ENCODE measurements at places on chromosomes 1 and 21. TPM values are rescaled to one million over a fixed set of nuclear protein-coding genes. Genes with fewer than 3 reads are reported as not detected.

DNA sequence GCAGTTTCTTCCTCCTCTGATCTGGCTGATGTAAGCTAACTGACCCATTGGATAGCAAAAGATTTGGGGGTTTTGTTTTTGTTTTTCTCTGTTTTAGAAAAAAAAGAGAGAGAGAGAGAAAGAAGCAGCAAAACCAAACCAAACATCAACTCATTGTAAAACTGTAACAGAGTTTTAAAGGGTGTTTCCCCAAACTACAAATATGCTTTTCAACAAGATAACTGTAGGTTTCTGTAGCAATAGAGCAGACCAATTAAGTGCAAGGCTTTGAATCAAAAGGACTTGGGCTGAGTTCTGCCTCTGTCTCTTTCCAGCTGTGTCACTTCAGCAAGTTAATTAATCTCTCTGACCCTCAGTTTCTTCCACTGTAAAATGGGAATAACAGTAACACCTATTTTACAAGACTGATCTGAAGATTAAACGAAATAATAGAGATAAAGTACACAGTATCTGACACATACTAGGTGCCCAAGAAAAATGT lies 44.5 kb downstream of the RRAGC start:
- no peak for DNase-seq

- DNase-seq, result no peak
These were observed 28.1 kb downstream of the VANGL1 start for GRCh38 chr1:115669886-115670285.

- DNase-seq, result no peak
These were observed 33.1 kb upstream of the SLAMF9 start for GRCh38 chr1:159987186-159987585.

- no peak for DNase-seq
These were observed 404.7 kb downstream of the LMO4 start for GRCh38 chr1:87733386-87733785.

DNA sequence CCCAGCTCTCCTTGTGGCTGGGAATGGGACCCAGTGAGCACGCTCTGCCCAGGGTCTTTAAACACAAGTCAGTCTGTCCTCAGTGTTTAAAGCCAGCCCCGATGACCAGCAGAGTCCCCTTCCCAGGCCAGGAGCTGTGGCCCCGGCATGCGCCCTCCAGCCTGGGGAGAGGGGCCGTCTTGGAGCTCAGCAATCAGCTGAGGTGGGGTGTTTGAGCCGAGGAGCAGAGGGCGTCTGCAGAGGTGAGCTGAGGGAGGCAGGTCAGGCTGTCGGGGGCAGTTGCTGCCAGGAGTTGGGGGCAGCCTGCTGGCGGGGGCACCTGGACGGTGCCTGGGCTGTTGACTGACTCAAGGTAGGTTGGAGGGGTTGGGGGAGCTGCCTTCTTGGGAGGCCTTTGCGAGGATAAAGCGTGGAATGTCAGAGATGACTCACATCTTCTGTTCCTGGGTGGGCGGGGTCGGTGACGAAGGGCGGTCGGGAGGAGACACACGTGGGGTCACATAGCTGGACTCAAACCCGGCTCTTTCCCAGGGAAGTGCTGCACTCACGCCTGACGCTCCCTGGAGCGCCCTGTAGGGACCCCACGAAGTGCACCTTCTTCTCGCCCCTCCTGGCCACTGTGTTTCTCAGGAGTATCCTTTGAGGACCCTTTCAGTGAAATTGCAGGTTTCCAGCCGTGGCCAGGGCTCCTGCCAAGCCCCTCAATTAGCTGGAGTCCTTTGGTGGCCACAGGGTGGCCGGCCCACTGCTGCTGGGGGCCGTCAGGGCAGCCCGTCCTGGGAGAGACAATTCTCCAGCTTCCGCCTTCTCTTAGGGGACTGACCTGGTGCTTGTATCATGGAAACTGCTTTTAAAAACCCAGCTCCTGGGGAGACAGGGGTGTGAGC lies 86.2 kb downstream of the SIK1 start:
- no peak for DNase-seq

The ADAMTS5 gene
- polyA plus RNA-seq, result 17.6 TPM

The PLEKHA6 gene
- 55.8 TPM for polyA plus RNA-seq

The OR2L13 gene
- not detected for polyA plus RNA-seq
